ENCODE measurements at places on chromosomes 5 and 9.
A peak's percentile ranks its signal among the peaks of the same experiment; 100 is the strongest.

DNA sequence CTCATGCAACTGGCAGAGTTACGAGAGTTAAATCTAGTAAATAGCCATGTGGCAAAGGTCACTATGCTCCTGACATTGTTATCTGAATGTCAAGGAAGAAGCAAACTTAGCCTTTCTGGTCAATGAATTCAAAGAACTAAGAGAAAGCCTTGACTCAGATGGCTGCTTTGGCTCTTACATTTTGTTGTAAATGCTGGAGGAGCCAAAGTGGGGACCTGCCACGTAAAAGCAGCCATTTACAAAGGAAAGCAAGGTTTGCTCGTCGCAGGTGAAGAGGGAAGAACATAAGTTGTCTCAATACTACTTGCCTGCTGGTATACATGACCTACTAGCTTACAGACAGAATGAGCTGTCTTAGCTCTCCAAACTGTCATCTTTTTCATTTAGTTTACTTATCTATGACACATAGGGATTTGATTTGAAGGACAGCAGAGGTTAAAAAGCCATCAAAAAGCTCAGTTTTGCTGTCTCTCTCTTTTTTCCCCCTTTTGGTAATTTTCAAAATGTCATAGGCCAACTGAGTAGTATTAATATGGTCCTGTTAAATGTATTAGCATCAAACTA lies 1052.8 kb upstream of the DMAC1 start:
- no peak for DNase-seq

GRCh38 chr5:132012371-132013005 lies 1.0 kb upstream of the ACSL6 start:
- no peak for DNase-seq

DNA sequence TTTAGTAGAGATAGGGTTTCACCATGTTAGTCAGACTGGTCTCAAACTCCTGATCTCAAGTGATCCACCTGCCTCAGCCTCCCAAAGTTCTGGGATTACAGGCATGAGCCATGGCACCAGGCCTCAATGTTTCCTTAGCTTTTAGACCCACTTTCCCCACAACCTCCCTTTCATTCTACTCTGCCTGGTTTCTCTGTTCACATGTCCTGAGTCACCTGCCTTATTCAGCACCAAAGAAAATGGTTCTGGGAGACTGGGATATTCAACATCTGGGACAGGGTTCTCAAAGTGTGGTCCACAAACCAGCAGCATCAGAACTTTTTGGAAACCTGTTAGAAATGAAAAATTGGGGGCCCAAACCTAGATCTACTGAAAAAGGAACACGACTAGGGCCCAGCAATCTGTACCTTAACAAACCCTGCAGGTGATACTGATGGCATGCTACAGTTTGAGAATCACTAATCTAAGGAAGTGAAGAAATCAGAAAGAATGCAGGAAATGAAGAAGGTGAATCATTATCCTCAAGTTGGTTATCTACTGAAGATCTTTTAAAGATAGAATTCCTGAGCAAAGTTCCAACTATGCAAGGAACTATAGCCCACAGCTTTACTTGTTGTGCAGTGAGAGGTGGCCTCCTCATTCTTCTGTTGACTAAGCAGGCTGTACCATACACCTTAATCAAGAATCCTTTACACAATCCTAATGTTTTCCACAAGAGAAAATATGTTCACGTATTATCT lies 51.8 kb upstream of the CTNNAL1 start:
- no peak for DNase-seq

DNA sequence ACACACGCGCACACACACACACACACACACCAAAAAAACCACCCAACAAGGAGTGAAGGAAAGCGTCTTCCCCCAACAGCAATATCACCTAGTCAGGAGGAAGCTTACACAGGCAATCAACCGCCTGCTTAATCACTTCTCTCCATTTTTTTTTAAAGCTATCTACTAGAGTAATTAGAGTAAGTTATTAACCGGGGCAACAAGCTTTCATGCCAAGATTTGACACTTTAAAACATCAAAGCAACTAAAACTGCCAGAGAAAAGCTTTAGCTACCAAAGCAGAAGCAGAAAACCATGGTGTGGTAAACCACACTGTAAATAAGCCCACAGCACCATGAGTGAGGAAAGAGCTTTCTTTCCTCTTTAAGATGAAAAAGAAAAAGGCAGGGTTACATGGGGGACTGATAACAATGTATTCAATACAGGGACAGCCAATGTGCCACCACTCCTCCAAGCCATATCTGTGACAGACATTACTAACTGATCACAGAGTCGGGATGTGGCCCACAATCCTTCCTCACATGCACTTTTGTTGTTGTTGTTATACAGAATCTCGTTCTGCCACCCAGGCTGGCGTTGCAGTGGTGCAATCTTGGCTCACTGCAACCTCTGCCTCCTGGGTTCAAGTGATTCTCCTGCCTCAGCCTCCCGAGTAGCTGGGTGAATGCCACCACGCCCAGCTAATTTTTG lies 282.1 kb downstream of the CRB2 start:
- no peak for DNase-seq

- no peak for DNase-seq
Measured at GRCh38 chr5:52504584-52505240, 283.0 kb upstream of the ITGA1 start.

GRCh38 chr9:100281066-100281465 lies 71.7 kb downstream of the TEX10 start:
- DNase-seq = no peak

DNA sequence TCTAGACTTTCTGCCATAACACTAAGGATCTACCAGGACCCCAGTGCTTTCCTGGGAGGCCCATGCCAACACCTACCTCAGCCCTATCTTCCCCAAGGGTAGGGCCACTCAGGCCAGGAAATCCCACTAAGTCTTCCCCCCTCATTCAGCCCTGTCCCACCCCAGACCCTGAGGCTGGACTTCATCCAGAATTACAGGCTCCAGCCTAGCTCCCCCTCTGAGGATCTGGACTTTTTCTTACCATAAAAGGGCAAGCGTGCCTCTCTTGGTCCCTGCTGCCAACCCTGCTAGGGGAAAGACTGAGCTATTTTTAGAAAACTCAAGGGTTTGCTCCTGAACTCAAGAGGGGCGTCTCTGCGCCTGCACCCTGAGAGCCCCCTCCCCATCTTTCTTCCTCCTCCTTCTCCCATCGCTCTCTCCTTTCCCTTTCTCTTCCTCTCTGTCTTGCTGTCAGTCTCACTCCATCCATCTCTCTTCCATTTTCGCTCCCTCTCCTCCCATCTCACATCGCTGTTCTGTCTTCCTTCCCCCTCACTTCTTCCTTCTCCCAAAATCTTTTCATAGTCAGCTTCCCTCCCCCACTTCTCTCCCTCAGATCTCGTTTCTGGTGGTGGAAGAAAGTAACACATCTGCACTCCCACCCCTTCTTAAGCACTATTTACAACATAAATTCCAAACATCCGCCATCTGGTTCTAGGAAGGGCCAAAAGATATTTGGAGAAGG lies 38.1 kb upstream of the IL17B start:
- no peak for DNase-seq

- peak; percentile 29 for DNase-seq
Measured at GRCh38 chr5:175378444-175379028, 65.4 kb downstream of the DRD1 start.

DNA sequence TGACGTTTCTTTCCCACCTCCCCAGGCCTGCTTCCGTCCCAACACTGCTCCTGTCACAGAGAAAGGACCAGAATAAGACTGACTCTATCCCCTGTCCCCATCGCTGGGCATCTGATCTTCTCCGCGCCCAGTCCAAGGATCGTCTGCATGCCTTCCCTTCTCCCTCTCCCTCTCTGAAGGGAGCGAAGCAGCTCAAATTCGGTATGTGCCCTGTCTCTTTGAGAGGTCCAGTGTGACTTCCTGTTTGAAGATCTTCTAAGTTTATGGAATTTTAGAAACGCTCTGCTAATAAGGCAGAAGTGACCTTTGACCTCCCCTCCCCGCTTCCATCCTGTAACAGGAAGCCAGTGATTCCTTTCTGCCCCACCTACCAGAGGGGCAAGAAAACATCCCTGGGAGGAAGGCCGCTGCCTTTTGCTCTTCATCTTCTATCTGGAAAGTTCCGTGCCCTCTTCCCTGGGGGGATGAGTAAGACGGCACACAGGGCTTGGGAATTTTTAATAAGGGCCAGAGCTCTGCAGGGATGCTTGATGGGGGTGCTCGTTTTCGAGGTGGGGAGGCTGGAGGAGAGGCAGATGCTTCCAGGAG lies 40.7 kb upstream of the RNU6ATAC start:
- no peak for DNase-seq

DNA sequence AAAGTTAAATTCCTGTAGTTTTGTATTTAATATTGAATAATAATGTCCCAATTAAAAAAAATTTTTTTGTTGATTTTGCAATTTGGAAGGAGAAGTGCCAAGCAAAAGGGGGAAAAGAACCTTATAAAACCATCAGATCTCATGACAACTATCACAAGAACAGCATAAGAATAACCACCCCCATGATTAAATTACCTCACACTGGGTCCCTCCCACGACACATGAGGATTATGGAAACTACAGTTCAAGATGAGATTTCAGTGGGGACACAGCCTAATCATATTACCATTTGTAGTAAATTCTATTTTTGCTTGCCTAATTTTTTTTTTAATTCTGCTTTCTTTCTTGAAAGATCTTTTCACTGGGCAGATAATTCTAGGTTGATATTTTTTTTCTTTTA lies 33.4 kb upstream of the FCHO2 start:
- no peak for DNase-seq

DNA sequence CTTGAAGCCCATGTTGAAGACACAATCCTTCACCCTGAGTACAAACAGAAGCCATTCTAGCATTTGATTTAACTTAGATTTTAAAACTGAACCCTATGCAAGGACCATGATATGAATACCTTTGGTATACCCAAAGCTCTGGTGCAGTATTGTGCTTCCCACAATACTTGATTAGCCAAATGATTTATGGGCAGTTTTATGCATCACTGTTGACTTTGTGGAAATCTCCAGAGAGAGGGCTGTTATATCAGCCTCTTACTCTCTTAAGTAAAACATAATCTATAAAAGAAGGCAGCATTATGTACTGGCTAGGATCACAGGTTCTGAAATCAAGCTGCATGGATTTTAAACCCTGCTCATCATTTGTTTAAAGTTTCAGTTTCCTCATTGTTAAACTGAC lies 762.8 kb downstream of the EFNA5 start:
- peak; percentile 25 for DNase-seq

DNA sequence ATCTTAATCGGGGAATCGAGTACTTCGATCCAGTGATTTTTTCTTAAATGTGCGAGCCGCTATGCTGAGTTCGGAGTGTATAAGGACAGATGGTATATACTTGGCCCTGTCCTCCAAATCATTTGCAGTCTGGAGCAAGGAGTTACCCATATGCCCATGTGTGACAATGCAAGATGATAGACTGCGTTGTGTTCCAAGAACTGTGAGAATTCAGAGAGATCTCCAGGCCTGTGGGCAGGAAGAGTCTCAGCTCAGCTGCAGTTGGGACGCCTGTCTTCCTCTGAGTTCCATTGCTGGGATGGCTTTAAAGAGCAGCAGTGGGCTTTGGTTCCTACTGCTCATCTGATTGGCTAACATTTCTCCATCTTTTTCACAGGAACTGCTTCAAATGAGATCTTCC lies 106.6 kb downstream of the ADAMTS16 start:
- DNase-seq = no peak

- DNase-seq = no peak
Measured at GRCh38 chr5:43268188-43268820, 44.9 kb downstream of the HMGCS1 start.

DNA sequence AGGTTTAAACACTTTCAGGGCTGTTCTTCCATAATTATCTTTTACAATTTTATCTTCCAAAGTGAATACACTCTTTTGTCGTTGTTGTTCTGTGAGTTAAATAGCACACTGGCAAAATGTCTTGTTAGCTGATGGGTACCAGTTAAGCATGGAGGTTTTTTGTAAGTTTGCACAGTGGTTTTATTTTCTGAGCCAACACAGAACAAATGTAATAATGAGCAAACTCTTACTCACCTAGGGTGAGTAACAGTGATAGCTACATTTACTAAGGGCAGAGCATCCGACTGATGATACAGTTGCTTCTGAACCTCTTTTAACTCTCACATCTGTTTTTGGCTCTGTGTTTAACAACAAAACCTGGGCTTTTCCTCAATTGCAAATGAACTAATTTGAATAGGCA lies 103.2 kb downstream of the CTNND2 start:
- no peak for DNase-seq

DNA sequence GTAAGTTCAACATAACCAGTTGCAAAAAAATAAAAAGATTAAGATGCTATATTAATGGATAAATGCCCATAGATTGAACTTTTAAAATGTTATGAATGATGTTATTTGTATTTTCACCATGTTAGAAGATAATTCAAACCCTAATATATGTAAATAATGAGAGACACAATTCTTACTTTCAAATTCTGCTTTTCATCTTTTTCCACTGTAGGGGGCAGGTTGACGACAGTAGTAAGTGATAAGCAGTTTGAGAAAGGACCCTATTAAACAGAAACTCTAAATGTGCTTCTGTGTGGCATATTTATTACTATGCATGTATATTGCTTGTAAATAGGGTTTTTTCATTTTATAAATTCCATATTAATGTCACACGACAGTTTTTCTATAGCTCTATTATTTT lies 591.1 kb downstream of the SEMA5A start:
- DNase-seq = no peak

GRCh38 chr5:84382363-84383295 lies 2.1 kb downstream of the EDIL3 start:
- peak; percentile 78 for DNase-seq

GRCh38 chr5:91611746-91612145 lies 228.6 kb upstream of the ARRDC3 start:
- DNase-seq = no peak

DNA sequence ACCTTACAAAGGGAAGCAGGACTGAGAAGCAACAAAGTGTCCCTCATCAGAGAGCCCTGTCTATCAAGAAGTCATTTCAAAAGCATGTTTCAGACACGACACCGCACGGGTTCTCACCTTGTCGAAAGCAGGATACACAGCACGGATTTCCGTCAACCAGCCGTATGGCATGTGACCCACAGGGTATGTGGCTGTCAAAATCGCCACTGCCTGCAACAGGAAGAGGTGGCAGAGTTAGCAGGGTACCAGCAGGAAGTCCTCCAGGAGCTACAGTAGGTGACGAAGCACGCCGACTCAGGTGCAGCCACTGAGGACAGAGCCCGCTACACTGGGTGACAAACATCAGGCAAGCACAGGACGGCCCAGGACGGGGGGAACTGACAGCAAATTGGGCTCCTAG lies 81.2 kb downstream of the OTULIN start:
- no peak for DNase-seq

- DNase-seq = no peak
Measured at GRCh38 chr5:176171171-176171760, 67.0 kb upstream of the SIMC1 start.
